CD4-positive, alpha-beta T cell treated with Interleukin-12 subunit alpha and Interleukin-12 subunit beta, for 1 hour (primary cell): ENCODE measurements at places on chromosomes 13 and 19.

DNA sequence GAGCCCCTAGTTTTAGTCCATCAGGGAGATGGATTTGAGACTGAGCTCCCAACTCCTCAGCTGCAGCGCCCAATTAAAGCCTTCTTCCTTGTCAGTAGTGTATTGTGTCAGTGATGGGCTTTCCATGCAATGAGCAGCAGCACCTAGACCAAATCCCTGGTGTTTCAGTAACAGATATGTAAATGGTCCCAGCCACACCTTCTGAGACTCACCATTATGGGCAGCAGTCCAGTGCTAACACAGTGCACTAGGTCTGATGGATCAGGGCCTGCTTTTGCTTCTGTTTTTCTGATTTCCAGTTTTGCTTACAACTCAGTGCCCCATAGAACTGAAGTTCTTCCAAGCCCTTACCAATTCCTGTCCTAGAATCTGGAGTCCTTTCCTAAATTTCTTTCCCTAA lies 41.8 kb upstream of the MIR17HG start:
- DNase-seq, result no peak

- peak; percentile 94 for DNase-seq
Observed at GRCh38 chr19:19900729-19901444, at the start of gene ZNF93. ZNF93 (plus strand) TSS chr19:19900946; CDS start chr19:19901089, 143 bp downstream.

DNA sequence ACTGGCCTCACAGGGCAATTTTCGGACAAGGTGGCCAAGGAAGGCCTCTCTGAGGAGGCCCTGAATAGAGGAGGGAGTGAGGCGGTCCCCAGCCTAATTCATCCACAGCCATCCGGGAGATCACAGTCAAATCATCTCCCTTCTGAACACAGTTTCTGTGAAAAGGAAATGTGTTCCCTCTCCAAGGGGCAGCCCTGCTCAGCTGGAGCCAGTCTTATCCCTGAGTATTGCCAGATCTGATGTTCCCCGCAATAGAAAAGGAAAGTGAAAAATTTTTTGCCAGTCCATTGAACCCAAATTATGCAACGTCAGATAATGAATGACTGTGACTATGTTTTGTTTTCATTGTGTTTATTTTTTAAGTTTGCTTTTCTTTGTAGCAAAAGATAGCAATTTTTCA lies 125.9 kb downstream of the SIPA1L3 start:
- no peak for DNase-seq

- DNase-seq, result no peak
Observed at GRCh38 chr13:59176775-59177174, 987.0 kb downstream of the DIAPH3 start.

- DNase-seq, result peak; percentile 90
Observed at GRCh38 chr19:43562698-43563241, 12.6 kb downstream of the XRCC1 start.

DNA sequence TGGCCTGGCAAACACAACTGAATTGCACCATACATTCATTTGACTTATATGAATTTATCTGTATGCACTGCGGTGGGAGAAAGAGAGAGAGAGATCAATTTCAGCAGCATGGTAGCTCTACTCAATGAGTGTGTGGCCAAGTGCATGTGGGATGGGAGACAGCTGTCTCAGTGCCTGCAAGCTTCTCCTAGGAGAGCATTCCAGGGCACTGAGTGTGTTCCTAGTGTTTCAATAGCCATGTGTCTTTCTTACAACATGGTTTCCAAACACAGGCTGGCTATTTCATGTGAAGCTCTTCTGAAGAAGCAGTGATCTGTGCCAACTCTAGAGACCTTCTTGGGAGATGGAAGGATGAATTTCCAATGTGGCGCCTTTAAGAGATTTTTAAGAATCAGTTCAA lies 43.5 kb downstream of the NEK5 start:
- DNase-seq, result no peak

DNA sequence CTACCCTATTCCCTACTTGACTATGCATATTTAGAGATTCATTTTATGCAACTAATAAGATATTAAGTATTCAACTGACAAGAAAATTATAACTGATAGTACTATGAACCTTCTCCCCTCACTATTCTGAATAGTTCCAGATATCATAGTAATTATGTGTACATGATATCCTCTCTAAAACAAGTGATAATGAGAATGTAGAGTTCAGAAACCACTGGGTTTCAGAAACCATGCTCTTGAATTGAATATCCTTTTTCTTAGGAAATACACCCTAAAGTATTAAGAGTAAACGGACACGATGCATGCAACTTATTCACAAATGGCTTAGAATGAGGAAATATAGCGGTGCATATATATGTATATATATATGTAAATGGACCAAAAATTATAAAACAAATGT lies 160.9 kb downstream of the TBC1D4 start:
- DNase-seq, result no peak

DNA sequence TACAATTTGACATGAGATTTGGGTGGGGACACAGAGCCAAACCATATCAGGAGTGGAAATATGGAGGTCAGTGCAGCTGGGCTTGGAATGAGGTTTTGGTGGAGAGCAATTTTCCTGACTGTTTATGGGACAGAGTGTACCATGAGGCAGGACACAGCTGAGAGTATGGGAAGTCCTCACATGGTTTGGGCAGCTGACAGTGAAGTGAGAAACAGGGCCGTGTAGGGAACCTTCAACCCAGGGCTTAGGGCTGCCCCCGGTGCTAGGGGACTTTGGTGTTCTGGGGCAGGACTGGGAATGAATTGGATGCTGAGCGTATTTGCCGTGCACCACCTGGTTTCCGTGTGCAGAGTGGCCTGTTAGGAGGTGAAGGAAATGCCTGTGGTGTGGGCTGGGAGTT lies 6.1 kb downstream of the ZNF548 start:
- DNase-seq, result no peak

DNA sequence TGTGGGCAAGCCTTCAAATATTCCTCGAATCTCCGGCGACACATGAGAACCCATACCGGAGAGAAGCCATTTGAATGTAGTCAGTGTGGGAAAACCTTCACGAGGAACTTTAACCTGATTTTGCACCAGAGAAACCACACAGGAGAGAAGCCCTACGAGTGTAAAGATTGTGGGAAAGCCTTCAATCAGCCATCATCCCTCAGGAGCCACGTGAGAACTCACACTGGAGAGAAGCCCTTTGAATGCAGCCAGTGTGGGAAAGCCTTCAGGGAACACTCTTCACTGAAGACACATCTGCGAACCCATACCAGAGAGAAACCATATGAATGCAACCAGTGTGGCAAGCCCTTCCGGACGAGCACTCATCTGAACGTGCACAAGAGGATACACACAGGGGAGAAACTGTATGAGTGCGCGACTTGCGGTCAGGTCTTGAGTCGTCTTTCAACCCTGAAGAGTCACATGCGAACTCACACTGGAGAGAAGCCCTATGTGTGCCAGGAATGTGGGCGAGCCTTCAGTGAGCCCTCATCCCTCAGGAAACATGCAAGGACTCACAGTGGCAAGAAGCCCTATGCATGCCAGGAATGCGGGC lies 28.8 kb downstream of the ZNF333 start:
- DNase-seq, result no peak

- DNase-seq, result peak; percentile 13
Observed at GRCh38 chr13:99527301-99527700, 26.0 kb downstream of the TM9SF2 start.

DNA sequence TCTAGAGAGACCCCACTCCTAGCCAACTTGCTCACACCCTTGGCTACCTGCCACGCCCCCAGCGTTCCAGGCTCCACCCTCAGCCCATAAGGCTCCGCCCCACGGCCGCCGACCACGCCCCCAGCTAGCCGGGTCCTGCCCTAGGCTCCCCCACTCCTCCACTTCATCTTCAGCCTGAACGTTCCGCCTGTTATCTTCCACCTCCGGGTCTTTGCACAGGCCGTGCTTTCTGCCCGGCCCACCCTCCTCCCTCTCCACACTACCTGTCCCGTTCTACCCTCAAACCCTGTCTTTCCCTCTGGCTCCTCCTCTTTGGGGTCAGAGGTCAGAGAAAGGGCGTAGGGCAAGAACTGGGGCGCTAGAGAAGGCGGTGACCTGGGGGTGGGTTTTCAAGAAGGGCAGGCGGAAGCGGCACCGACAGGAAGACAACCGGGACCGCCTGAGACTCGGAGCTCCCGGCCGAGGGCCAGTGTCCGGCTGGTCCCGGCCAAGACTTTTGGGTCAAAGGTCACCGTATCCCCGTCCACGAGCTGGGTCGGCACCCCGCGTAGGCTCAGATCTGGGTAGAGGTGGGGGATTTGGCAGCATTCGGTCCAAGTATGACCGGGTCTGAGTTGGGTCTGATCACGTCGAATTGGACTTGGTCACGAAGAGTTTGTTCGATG lies 2.2 kb downstream of the PDE4C start:
- DNase-seq, result peak; percentile 19

DNA sequence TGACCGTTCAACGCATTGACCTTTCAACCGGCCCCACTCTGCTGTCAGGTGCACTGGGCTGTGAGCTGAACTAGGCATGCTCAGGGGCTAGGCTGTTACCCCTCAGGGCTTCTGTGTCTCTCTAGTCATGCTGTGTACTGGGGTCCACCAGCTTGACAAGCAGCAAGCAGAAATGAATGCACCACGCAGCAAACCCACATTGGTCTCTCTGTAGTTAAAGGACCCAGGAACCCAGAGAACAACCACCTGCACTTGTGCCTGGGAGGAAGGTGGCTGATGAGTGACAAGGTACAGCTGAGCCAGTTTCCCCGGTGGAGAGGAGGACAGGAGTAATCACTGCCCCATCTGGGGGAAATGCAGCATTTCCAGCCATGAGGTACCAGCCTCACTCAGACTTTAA lies 159.9 kb downstream of the USP12 start:
- no peak for DNase-seq

GRCh38 chr19:55535173-55535964 lies 1.6 kb downstream of the SBK2 start:
- DNase-seq, result no peak
